CD8-positive, alpha-beta T cell (primary cell): ENCODE measurements at places on chromosomes 12 and 14.

DNA sequence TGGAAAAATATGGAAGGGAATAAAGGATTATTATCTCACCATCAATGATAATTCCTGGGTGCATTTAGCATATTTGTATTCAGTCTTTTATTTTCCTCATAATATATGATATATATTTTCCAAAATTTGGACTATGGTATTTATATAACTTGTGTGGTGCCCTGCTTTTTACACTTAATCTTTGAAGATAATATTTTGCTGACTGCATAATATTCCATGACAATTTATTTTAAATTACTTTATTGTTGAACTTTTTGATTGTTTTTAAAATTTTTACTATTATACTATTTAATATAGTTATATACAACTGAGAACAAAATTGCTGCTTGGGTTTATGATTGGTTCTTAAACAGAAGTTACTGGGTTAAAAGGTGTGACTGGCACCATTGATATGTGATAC lies 212.3 kb downstream of the TTC6 start:
- DNase-seq = no peak

GRCh38 chr14:106044949-106045596 lies 518.7 kb downstream of the TMEM121 start:
- DNase-seq = peak; percentile 58

DNA sequence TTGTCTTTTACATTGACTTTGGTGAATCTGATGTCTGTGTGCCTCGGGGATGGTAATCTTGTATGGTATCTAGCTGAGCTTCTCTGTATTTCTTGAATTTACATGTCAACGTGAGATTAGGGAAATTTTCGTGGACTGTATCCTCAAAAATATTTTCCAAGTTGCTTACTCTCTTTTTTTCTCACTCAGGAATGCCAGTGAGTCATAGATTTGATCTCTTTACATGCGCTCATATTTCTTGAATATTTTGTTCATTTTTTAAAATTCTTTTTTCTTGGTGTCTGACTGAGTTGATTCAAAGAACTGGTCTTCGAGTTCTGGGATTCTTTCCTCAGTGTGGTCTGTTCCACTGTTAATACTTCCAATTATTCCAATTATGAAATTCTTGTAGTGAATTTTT lies 207.7 kb downstream of the RAD51B start:
- no peak for DNase-seq

GRCh38 chr12:1692895-1693610 lies 2.2 kb downstream of the ADIPOR2 start:
- no peak for DNase-seq

GRCh38 chr14:79413734-79414428 lies 797.4 kb downstream of the DIO2 start:
- no peak for DNase-seq

DNA sequence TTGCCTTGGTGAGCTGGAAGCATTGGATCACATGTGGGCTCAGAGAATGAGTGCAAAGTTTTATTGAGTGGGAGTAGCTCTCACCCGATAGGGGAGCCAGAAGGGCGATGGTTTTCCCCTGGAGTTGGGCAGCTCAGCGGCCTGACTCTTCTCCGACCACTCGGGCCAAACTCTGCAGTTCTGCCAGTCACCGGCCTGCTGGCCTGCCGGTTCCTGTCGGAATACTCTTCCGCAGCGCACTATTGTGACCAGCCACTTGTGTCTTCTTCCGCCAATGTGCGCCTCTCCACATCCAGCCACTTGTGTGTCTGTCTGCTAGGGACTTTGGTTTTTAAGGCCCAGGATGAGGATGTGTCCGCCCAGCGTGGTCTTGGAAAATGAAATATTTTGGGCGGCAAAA lies 43.5 kb upstream of the PRKD1 start:
- DNase-seq = no peak

GRCh38 chr14:98093111-98093510 lies 1178.9 kb downstream of the BCL11B start:
- DNase-seq = no peak

DNA sequence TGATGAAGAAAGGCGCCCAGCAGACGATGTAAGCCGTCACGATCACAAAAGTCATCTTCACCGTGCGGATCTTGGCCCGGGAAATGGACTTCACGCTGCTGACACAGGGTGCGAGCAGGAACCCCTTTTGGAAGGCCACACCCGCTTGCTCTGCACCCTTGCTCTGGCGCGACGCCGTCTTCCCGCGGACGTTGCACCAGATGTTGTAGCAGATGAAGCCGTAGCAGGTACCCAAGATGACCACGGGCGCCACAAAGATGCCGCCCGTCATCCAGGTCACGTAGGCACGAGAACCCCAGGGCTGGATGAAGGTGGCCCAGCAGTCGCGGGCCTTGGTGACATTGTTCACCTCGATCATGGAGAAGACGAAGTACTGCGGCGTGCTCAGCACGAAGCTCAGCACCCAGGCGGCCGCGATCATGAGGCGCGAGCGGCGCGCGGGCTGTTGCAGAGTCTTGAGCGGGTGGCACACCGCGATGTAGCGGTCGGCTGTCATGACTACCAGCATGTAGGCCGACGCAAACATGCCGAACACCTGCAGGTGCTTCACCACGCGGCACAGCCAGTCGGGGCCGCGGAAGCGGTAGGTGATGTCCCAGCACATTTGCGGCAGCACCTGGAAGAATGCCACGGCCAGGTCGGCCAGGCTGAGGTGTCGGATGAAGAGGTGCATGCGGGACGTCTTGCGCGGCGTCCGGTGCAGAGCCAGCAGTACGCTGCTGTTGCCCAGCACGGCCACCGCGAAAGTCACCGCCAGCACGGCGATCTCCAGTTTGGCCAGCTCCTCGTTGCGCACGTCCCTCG lies 890 bp downstream of the AVPR1A start:
- no peak for DNase-seq

GRCh38 chr12:51863933-51864832 lies 15.7 kb upstream of the FIGNL2 start:
- no peak for DNase-seq

DNA sequence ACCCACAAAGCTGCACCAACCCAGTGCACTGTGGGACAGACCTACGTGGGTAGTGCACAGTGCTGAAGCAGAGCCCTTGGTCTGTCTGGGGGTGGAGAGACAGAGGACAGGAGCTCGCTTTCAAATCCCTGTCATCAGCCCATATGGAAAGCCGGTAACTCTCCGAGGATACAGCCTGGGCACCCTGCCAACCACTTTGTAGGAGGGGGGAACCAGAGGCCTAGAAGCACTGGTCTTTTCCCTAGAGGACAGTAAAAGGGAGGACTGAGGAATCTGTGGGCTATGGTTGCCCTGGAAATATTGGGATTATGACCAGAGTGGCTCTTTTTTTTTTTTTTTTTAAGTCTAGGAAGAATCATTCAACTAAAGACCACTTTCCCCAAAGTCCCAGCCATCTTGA lies 74.3 kb downstream of the MAP3K9 start:
- DNase-seq = no peak

DNA sequence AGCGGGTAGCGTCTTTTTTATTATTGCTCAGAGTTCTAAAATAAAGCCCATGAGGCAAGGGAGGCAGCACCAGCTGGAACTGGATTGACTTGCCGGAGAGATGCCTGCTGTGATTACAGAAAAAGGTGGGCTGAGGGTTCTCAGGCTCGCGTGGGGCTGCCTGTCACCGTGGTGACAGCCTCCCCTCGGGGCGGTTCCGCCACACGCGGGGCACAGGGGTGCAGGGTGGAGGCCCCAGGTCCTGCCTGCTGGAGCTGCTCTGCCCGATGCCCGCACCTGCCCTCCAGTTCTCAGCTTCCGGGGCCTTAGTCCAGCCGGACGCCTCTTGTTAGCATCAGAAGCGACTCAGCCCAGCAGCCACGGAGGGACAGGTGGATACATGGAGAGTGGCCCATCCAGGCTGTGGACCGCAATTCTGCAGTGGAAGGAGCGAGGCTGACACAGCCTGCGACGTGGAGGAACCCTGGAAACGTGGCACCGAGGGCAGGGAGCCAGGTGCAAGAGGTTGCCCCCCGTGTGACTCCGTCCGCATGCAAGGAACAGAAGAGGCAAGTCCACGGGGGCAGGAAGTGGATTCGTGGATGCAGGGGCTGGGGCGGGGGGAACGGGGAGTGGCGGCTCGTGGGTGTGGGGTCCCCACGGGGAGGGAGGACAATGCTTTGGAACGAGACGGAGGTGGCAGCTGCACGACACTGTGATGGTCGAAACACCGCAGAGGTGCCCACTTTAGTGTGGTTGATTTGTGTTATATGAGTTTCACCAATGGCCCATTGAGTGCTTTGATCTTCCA lies 79.5 kb downstream of the GALNT9 start:
- no peak for DNase-seq

- no peak for DNase-seq
These were observed 3.2 kb downstream of the TCL1B start for GRCh38 chr14:95689441-95689840.

GRCh38 chr12:27331291-27331926 lies 1.2 kb upstream of the BMAL2 start:
- no peak for DNase-seq

DNA sequence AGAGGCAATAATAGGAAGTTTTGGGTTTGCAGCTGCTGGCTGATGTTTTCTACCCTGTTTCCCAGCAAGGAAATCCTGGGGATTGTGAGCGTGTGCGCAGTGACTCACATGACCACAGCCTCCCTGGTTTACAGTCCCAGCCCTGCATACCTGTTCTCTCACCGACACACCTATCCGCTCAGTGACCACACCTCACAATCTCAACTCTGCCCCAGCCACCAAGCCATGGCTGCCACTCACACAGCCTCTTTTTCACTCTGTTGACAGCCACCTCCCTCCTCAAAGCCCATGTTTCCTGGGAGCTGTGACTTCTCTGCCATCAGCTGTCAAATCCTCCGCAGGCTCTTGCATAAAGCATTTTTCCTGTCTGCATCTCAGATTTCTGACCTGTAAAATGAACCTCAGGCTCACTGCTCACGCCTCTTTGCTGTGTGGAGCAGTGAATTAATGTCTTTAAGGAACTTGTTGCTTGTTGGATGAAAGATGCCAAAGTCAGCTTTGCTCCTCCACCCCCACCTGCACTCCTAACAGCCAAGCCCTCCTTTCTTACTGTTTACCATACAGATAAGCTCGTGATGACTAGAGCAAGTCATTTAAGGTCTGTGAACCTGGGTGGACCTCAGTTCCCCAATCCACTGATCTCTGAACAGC lies 43.5 kb downstream of the B4GALNT3 start:
- DNase-seq = no peak

- no peak for DNase-seq
These were observed 400.5 kb upstream of the CCDC196 start for GRCh38 chr14:66085665-66086064.

- peak; percentile 42 for DNase-seq
These were observed 54.2 kb downstream of the RPAP3 start for GRCh38 chr12:47651368-47652254.

DNA sequence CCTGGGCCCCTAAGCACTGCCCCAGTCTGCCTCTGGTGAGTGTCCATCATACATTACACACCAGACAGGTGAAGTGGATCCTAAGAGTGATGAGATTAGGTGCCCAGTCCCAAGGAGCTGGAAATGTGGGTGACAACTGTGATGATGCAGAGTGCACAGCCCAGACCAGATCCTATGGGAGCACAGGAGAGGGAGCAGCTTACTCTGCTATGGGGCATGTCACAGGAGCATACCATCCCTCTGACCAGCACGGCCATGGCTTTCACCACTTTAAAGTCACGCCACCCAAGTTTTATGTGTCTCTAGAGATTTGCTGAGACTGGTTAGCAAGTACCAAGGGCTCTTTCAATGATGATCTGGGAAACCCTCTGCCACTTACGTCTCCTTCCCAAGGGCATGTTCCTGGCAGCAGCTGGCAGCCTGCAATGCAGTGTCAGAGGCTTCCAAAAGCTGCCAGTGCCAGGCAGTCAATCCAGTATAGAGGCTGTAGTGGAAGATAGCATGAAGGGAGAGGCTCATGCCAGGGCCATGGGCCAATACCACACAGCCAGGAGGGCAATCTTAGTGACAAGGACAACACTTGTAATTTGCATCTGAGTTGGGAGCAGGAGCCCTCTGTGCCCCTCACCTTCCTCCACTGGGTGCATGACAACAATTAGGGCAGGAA lies 40.2 kb downstream of the STAB2 start:
- no peak for DNase-seq

DNA sequence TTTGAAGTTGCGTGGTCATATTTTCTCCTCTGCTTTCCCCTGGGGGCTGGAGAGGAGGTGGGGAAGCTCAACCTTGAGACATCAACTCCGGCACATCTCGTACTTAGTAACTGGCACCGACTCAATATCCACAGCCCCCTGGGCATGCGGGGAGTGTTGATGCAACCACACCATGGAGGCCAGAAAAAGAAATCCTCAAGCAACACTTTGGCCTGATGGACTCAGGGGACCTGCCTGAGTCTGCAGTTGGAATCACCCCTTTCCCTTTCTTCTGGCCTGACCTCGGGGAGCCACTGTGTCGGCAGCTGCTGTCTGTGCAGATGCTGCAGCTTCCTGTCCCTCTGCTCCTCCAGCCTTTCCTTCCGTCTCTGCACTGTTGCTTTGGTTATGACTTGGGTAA lies 11.4 kb upstream of the AACS start:
- DNase-seq = no peak

DNA sequence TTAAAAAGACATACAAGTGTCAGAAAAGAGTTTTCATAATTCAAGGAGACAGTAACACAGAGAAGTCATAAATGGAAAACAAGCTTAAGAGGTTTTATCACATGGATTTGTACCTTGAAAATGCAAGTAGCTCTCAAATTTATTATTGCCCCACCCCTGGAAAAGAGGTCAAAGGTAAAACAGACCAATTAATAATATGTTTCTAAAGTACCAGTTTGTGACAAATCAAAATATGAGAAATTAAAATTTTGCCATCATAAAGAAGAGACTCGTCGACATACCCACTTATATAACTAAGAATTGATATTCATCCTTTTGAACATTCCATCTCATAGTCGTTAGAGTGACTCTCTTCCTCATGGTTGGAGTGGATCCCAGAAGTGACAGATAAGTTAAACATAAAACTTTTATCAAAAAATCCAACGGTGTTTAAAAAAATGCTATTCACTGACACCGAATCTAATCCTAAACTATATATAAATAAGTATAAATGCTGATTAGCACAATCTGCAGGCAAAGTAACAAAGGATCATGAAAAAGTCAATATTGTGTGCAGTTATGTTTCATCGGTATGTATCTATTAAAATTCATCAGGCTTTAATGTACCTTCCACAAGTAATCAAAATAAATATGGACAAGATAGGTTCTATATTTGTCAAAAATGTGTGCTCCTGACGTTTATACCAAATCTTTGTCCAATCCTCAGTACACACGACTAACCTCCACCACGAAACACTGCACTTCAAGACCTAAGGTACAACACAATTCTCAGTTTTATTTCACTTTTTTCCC lies 2.3 kb downstream of the CORO1C start:
- no peak for DNase-seq

- no peak for DNase-seq
These were observed 36.7 kb downstream of the SLC25A47 start for GRCh38 chr14:100359881-100360280.

- no peak for DNase-seq
These were observed 183.7 kb upstream of the DIO2 start for GRCh38 chr14:80395031-80395430.

DNA sequence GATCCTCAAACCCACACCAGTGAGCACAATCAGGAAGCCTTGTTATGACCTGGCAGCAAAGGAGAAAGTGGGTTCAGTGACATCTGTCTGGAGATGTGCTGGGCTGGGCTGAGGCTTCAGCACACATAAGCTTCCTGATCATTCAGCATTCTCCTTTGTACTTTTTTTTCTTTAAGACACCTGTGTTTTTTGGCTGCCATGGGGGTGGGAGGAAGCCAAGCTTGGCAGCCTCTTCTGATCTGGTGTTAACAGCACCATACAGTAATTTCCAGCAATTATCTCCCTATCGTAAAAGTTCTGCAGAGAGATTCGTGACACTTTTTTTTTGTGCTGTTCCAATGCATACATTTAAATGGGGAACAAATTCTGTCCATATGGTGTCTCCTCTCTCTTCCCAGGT lies 38.9 kb upstream of the RASSF3 start:
- DNase-seq = peak; percentile 23
